Tracheal epithelial cell (primary cell): ENCODE measurements at places on chromosomes 13 and 19. TPM values are rescaled to one million over a fixed set of nuclear protein-coding genes. Genes with fewer than 3 reads are reported as not detected.

The NCAN gene
- not detected in 2 replicates for total RNA-seq

The SMIM44 gene
- 0.72 TPM in 1 of 2 replicates, not detected in the other for total RNA-seq

The C19orf18 gene
- not detected in 2 replicates for total RNA-seq

The CFAP97D2 gene
- not detected in 2 replicates for total RNA-seq

The POLR2I gene
- 62.7 and 85.5 TPM in 2 replicates for total RNA-seq

The FFAR1 gene
- under 0.01 TPM in 1 of 2 replicates, not detected in the other for total RNA-seq

The IZUMO2 gene
- not detected in 2 replicates for total RNA-seq
